CD8-positive, alpha-beta memory T cell (primary cell): ENCODE measurements at places on chromosomes 6 and 20.
A peak's percentile ranks its signal among the peaks of the same experiment; 100 is the strongest.

DNA sequence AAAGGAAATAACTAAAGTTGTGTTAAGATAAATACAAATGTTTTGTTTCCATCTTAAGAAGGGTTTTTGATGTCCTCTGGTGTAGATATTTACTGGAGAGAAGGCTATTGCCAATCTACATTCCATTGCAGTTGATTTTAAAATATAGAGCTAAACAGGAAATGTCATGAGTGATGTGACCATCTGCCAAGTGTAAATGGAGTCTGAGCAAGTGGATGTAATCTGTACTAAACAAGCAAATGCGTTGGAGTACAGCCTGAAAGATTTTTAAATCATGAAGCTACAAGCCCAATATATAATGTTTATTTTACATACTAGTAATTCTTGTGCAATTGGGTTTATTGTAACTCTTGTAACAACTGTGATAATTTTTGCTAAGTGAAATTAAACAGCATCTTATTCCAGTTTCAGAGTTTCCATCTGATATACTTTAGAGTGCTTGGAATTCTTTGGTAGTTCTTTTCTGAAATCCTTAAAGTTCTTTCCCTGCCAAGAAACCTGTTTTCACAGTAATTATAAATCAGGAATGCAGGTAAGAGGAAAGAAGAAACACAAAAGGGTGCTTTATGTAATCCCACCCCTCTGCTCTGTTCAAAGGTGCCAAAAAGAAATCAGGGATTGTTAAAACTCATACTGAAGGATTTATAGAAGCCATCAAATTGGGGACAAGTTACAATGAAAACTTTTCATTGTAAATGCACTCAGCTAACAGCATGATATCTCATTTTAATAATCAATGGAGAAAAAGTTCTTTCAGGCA is 47.2 kb upstream of the FLRT3 start:
- DNase-seq: no peak

- no peak for DNase-seq
Measured at GRCh38 chr6:38323216-38323615, 316.5 kb downstream of the BTBD9 start.

GRCh38 chr20:54681869-54682268 is 206.5 kb downstream of the DOK5 start:
- DNase-seq: no peak

DNA sequence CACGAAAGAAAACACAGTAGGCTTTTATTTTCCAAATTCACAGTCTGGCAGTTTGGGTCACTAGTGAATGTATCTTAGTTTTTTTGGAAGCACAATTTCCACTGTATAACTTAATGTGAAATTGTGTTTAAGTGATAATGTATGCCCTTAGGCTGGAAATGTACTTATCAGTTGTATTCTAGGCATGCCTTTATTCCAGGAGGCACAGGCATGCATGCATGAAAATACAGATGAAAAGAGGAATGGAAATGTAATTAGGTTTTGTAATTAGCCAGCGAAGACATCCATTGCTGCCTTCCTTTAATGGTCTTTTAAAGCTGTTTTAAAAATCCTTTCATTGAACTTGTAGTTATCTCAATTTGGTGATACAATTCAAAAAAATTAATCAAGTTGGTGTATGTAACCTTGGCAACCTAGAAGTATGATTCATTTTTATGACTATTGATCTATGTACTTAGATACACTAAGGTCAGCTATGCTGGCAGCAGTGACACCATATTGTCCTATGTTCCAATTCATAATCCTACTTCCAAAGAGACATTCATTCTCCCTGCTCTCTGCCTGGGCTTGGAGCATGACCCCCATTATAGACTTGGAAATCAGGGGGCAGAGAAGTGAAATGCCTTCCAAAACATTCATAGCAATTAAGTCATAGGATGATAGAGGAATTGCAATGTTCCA is 73.1 kb downstream of the SNAP25 start:
- DNase-seq: no peak

DNA sequence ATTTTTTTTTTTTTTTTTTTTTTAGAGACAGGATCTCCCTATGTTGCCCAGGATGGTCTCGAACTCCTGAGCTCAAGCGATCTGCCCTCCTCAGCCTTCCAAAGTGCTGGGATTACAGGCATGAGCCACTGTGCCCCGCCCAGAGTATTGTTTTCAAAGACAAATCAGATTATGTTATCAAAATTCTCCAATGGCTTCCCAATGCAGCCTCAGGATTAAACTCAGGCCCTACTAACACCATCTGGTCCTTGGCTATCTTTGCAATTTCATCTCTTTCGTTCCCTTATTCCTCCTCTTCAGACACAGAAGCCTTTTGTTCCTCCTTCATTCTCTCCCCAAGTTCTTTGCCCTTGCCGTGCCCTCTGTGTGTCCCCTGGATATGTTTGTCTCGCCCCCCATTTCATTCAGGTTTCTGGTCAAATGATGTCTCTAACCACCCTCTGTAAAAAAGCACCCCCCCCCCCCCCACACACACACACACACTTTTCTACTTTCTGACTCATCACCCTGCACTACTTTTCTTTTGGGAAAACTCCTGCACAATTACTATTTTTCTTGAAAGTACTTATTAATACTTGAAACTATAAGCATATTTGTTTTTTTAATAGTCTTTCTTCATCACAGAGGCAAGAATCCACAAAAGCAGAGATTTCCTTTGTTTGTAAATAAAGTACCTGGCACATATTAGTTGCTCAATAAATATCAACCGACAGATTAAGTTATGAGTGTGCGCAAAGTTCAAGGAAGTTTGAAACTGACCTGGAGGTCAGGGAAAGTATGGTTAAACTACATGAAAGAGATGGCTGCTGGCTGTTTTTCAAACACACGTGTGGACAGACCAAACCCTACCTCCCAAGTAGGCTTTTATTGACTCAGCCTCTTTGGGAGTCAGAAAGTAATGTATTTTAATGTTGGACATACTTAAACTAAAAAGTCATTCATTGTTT is 16.7 kb downstream of the BTN1A1 start:
- DNase-seq: no peak

- peak; percentile 37 for DNase-seq
Measured at GRCh38 chr20:35617397-35618262, 2.0 kb downstream of the SPAG4 start.
